ENCODE measurements at places on chromosomes 4 and X. TPM values are rescaled to one million over a fixed set of nuclear protein-coding genes. Genes with fewer than 3 reads are reported as not detected.

The CCDC149 gene
- 5.5 TPM for total RNA-seq

The OTUD6A gene
- not detected for total RNA-seq

The OTC gene
- total RNA-seq: 94.6 TPM

The CFAP99 gene
- total RNA-seq: 1.3 TPM

The MXD4 gene
- 23.6 TPM for total RNA-seq

The APLN gene
- total RNA-seq: 1.2 TPM

The CA5B gene
- 1.3 TPM for total RNA-seq

The MAGEA2B gene
- total RNA-seq: not detected

The SRP72 gene
- total RNA-seq: 40.1 TPM

The GLRA3 gene
- not detected for total RNA-seq
